GM23338 (cell line): ENCODE measurements at places on chromosomes 3 and 15.

- DNase-seq = no peak
These were observed 57.6 kb upstream of the BCL6 start for GRCh38 chr3:187802928-187803259.

- no peak for DNase-seq
These were observed 14.0 kb downstream of the ABHD5 start for GRCh38 chr3:43704697-43705096.

DNA sequence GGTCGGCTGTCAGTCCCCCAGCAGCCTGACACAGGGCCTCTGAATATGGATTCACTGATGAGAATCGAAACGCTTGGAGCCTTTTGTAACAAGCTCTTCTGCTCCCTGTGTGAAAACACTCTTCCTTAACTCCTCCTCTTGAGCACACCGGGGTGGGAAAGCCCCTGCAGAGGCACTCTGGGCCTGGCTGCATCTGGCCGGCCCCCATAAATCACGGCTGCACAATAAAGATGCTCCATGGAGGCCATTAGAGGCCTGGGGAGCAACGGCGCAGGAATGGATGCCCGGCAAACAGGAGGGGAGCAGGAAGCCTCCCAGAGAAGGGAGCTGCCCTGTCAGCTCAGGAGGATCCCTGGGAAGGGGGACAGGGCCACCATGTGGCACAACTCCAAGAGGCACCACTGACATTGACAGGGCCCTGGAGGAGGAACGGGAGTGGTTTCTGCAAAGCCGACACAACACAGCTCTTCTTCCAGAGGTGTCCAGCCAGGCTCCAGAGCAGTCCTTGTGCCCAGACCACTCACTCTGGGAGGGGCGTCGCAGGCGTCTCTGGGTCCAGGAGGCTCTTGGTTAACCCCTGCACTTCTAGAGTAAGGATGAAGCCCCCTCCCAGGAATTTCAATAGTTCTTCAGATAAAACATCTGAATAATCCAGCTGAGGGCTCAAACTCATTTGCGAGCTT, 509.3 kb upstream of the PPP2R3A start:
- DNase-seq = peak; percentile 72

- no peak for DNase-seq
These were observed 463.3 kb upstream of the CBLB start for GRCh38 chr3:106332129-106332528.

GRCh38 chr3:9675736-9676290, 26.5 kb downstream of the MTMR14 start:
- DNase-seq = no peak

DNA sequence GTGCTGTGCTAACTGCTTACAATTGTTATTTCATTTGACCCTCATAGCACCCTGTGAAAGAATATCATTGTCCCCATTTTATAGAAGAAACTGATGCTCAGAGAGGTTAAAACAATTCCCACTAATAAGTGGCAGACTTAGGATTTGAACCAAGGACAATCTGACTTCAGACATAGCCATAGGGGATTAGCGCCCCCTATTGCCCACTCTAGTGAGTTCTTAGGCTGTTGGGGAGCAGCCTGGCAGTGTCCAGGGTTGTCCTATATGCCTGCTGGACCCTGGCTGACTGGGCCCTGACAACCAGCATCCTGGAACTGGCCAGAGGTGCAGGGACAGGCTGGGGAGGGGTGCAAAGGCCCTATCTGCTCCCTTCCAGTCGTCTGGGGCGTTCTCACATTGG, 15.4 kb downstream of the DPH3 start:
- peak; percentile 86 for DNase-seq
